ENCODE measurements at places on chromosomes 3 and 15.

DNA sequence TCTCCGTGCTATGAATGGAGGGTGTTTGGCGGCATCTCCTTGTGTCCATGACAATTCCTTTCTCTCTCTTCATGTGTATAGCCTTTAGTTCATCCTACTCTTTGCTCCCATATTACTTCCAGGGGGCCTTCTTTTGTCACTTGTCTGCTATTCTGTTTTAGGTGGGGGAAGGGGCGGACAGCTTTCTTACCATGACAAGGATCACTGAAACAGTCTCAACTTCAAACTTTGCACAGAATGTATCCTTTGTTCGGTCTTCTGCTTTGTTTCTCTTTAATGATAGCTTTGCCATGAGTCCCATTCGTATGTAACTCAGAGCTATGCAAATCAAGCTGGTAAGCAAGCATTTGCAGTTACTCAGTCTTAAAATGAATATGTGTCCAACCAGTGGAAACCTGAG is 294.2 kb downstream of the TIGIT start:
- no peak for DNase-seq

GRCh38 chr3:47669026-47669749 is 90.5 kb upstream of the CSPG5 start:
- no peak for DNase-seq

GRCh38 chr3:133595341-133595740 is 21.9 kb downstream of the CDV3 start:
- no peak for DNase-seq

GRCh38 chr3:1442271-1442670 is 349.4 kb downstream of the CNTN6 start:
- DNase-seq = no peak

- no peak for DNase-seq
Measured at GRCh38 chr3:43893727-43894126, 203.0 kb downstream of the ABHD5 start.

DNA sequence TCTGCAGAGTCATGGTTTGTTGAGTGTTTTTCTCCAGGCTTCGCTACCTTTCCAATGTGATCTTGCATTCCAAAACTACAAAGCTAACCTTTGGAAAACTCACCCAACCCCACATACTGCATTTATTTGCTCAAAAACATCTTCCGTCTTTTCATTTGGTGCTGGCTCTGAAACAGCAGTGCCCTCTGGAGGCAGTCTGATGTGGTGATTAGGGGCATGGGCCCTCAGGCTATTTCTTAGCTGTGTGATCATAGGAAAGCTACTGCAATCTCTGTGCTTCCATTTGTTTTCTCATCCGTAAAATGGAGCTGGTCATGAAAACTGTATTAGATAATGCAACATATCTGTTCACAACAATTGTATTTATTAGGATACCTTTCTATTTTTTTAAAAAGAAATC is 47.0 kb downstream of the MTHFS start:
- DNase-seq = no peak

DNA sequence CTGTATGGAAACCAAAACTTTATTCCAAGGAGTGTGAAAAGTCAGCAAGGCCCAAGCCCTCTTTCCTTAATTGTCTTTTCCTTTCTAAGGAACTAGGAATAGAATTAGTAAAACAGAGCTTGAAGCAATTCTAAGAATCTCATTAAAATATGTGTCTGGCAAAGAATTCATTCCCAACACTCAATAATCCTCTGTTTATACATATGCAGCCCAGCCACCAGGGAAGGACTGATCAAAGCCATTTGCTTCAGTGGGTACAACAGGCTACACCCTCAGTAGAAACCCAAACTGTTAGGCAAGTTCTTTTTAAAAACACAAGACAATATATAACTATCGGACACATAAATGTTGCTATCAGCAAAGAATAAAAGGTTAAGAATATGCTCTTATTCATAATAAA is 266.9 kb downstream of the ERC2 start:
- no peak for DNase-seq

GRCh38 chr3:94548581-94549316 is 485.9 kb downstream of the NSUN3 start:
- DNase-seq = no peak

DNA sequence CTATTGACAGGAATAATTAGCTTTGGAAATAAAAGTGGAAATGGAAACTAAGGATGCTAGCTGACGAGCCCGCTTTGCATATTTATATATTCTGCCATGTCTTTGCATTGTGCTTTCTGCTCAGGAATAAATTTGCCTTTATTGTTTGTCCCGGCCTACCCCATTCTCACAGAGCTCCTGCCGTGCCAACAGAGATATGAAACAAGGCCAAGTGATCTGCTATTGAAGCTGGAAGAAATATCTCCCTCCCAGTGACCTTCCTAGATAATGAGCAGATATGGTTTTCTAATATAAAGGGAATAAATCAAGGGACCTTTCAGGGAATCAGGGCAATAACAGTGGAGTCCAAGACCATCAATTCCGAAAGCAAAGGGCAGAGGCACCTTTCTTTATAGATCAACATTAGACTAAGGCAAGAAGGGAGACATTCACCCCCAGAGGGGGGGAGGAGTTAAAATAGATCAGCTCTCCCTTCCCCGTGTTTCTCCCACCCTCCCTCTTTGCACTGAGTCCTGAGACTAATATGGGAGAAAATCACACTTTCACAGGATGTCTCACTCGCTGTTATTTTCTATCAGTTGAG is 664.6 kb downstream of the AGBL1 start:
- DNase-seq = no peak

DNA sequence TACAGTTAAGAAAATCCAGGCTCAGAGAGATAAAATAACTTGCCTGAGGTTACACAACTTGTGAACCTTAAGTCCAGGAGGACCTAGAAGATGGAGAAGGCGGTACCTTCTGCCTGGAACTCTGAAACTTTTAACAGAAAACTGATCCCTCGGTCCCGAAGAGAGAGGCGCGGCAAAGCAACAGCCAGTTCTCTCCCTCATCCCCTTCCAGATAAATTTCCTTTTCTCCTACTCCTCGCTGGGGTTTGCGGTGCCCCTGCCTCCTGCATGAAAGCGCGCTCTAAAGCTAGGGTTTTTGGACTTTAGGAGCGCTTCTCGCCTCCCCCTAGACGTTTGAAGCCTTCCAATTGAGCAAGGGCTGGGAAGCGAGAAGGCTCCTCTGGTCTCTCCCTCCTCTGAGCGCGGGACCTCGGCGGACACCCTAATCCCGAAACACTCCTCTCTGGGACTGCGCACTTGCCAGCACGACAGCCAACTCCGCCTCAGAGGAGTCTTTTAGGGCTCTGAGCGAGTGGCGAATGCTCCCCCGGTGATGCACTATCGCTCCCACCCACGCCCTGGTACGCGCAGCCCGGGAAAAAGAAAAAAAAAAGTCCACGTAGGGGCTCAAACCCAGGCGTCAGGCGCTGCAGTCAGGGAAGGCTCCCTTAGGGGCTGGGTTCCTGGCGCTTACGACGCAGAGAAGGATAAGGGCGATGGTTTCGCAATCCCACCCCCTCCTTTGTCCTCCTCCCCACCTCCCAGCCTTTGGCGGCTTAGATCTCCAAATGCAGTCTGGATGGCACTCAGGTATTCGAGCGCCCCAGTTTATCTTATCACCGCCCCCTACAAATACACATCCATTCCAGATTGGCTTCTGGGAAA is 7.9 kb upstream of the EOMES start:
- no peak for DNase-seq

DNA sequence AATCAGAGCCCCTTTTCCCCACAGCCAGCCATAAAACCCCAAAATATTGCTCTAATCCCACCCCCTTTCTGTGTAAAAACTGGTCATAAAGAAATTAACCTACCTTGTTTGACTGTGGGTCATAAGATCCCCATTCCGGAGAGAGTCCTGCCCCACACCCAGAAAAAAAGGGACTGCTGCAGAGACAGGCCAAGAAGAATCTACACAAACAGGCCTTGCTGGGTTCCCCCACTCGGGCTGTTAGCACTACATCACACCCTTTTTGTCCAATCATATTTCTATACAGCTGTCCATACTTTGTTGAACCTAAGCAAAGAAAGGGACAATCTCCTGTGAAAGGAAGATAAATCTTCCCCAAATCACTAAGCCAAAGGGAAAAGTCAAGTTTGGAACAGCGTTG is 84.4 kb upstream of the MFGE8 start:
- no peak for DNase-seq

- no peak for DNase-seq
Measured at GRCh38 chr3:140349938-140350337, 327.9 kb upstream of the TRIM42 start.

GRCh38 chr3:191358929-191359328 is 28.6 kb upstream of the UTS2B start:
- no peak for DNase-seq

DNA sequence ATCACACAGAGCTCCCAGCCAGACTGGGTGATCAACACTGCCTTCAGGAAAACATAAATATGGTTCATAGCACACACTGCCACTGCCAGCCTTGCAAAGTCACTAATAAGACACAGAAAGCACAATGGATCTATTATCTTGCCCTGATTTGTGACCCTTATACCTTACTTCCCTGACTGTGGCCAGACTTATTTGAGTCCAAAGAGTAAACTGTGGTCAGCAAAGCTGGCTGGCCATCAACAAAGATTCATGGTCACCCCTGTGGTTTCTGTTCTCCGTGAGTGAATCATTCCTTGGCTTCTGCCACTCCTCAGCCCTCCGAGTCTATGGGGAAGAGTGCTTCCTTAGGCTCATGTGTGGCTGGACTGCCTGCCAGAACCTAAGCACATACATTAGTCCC is 437.7 kb downstream of the RAP2B start:
- DNase-seq = peak; percentile 73

GRCh38 chr3:30607032-30607833 is 832 bp downstream of the TGFBR2 start:
- DNase-seq = no peak

- no peak for DNase-seq
Measured at GRCh38 chr3:149271669-149272068, 50.0 kb upstream of the CP start.

GRCh38 chr3:68889328-68889727 is 43.0 kb downstream of the TAFA4 start:
- no peak for DNase-seq

DNA sequence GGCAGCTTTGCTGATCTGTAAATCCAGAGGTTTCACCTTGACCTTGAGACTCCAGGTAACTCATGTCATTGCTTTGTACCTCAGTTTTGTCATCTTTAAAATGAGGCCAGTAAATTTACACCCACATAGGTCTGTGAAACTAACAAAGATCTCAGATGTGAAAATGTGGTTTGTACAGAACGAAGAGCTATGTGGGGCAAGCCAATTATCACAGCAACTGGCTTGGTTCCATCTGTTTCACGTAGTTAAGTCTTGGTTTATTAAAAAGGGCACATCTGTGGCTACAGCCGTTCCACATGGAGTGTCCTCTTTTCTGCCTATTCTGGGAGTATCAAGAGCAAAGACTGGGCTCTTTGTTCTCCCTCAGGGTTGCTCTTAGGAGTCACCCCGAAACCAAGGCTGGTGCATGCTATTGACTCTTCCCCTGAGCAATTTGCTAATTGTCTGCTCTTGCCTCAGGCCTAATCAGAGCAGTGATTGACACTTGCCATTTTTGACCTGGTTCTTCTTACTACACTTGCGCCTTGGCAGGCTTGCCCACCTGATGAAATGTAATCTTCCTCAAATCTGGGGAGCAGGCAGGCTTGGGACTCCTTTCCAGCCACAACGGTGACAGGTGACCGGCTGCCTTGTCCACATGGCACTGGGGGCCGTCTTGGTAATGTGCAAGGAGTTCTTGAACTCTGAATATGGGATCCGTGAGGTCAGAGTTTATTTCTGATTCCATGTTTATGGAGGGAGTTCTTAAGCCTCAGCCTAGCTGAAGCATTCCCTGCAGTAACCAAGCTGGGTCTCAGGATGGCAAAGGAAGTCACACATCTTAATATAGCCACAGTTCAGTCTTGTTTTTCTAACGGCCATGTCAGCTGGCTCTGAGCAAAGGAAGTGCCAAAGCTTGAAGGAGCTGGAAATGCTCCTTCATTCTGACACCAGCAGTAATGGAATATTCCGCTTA is 40.1 kb downstream of the EAF1 start:
- DNase-seq = no peak

- DNase-seq = no peak
Measured at GRCh38 chr3:172697558-172697957, 13.3 kb downstream of the NCEH1 start.

DNA sequence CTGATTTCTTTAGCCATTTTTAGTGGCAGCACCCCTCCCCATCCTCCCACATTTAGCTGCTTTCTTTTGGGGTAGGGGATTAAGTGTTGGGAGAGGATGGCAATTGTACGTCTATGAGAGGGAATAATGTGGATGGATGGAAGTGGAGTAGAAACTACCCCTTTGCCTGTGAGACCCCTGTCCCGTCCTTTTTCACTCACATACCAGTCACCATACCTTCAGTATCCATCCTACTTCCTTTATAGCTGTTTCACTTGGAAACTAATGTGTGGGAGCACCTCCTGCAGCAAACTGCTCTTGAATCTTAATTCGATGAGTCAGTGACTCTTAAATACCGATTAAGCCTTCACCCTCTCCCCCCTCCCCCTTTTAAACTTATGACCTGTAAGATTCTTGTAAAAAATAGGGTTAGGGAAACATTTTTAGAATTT is 730 bp downstream of the SPRED1 start:
- DNase-seq = no peak

DNA sequence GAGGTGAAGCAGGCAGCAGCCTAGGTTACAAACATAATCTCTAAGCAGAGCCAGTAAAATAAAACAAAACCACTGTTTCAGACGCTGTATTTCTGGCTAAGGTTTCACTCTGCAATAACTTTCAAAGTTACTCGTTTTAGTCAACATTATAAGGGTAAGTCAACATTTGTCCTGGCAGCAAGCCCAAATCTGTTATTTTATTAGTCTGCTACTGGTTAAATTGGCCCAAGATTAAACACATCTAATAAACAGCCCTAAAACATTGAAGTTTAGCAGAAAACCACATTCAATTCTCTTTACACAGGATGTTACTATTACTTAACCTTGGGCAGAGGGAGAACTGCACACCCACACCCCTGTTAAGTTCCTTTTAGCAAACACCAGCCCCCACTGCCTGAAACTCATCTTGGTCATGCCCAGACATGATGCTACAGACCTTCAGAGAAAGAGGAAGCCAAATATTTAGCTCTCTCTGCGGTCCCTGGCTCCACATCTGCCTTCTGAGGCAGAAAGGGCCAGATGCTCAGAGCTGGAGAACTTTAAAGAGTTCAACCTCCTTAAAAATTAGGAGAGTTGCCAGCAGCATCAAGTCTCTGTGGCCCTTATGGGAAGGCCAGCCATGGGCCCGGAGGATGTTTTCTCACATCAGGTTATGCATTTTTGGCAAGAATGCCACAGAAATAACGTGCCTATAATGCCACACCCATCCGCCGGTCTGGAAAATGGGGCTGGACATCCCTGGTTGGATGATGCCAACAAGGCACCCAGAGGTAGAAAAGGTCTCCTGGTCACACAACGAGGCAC is 17.9 kb downstream of the ARHGEF3 start:
- DNase-seq = peak; percentile 66

- no peak for DNase-seq
Measured at GRCh38 chr15:42133886-42134502, 22.4 kb downstream of the PLA2G4F start.

- no peak for DNase-seq
Measured at GRCh38 chr3:2661078-2661477, 449.1 kb downstream of the IL5RA start.
